Mesothelial cell of epicardium (in vitro differentiated cells): ENCODE measurements at places on chromosomes 12 and 14.

DNA sequence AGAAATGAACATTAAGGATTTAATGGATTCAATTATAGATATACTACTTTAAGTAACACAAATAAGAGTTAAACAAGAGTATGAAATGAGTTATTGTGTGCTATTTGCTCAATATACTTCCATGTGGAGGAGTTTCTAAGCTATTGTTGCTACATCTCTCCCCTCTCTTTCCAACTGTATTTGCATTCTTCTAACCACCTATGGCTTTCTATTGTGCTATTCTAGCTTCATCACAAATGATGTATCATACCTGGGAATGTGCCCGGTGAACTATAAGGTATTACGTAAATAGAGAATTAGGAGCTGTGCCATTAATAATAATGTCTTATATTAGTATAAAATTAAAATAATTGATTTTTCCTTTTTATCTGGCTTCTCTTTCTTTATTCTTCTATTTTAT, 87.1 kb upstream of the PLEKHG7 start:
- DNase-seq = no peak

- DNase-seq = no peak
These were observed 150.7 kb upstream of the CPM start for GRCh38 chr12:69083689-69084088.

DNA sequence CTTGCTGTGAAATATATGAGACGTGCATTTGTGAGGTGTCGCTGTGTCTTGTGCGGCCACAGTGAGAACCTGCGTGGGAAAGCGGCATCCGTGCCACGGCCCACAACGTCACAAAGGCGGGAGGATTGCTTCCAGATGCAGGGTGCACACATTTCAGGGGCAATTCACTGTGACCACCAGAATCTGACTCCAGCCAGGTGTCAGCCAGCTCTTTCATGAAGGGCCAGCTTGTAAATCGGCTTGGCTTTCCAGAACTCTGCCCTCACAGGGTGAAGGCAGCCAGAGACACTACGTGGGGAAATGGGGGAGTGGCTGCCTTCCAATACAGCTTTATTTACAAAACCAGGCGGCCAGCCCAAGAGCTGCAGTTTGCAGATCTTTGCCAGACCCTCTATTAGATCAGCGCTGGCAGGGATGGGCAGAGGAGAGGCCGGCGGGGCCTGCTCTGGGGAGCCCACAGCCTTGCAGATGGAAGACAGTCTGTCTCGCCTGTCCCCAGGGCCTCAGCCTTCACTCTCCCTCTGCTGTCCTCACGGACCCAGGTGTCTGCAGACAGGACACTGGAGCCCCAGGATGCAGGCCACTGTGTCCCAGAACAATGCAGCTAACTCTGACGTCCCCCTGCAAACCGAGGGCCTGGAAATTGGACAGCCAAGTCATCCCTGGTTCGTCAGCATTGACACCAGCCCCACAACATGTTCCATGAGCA, 53.5 kb downstream of the ADGRD1 start:
- no peak for DNase-seq

DNA sequence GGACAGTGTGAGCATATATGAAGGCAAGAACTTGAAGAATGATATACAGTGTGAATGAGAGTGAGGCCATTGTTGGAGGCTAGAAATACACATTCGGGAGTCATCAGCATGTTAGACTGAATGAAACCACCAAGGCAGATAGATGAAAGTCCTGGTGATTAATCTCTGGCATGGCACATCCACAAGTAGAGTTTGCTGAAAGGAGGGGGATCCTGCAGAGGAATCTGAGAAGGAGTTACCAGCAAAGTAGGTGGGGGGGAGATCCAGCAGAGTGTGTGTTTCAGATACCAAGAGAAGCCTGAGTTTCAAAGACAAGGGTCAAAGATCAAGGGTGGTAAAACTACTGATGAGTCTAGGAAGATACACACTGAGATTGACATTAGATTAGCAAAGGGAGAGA, 426.7 kb upstream of the DCN start:
- DNase-seq = no peak

DNA sequence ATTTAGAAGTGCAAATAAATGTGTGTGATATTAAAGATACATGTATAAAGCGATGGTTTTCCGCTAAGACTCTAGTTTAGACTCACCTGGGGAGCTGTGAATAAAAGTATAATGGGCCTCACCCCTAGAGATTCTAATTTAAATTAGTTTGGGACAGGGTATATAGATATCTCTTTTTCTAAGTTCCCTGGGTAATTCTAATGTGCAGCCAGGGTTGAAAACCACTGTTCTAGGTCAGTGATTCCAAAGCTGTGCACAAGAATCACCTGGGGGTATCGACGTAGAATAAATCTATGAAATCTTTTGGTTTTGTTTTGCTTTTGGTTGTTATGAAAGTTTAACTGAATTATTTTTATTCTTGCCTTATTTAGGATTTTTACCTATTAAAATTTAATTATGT, 302.1 kb downstream of the KCNH5 start:
- no peak for DNase-seq

- no peak for DNase-seq
These were observed 11.8 kb downstream of the DNM1L start for GRCh38 chr12:32690927-32691326.

DNA sequence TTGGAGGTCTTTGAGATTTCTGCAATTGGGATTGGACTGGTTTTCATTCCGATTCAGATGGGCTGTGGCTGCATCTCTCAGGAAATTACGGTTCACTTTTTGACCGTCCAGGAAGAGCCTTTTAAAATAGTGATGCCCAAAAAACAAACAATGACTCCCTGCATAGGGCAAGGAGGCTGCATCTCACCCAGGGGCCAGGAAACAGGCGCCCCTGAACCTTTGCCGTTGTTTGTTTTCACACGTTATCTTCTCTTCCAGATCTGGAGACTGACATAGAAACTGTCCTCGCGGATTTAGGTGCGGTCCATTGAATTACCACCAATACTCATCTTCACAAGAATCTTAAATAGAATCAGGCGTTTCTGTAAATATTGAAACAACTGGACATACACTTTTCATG, 66.0 kb downstream of the FLRT2 start:
- DNase-seq = no peak

- no peak for DNase-seq
These were observed 202.5 kb downstream of the VRK1 start for GRCh38 chr14:96999654-97000155.

DNA sequence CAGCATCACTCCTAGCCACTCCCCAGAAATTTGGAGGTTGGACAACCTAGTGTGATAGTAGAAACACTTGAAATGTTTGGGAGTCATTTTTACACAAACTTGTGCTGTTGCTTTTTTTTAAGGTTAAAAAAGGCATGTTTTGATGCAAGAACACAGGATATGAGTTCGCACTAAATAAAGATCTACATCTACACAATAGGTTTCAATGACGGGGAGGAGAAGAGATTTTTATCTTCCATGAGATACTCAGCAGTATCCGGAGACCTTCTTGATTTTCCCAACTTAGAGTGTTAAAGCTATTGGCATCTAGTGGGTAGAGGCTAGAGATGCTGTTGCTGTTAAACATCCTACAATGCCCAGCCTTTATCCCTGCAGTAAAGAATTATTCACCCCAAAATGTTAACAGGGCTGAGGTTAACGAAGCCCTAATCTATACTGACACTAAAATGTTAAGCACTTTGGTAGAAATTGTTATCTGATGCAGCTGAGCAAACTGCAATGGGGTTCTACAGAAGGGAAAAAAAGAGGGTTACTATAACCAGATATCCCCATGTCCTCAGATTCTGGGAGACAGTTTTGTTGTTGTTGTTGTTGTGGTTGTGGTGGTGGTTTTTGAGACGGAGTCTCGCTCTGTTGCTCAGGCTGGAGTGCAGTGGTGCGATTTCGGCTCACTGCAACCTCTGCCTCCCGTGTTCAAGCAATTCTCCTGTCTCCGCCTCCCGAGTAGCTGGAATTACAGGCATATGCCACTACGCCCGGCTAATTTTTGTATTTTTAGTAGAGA, 14.0 kb upstream of the PCNX1 start:
- no peak for DNase-seq

DNA sequence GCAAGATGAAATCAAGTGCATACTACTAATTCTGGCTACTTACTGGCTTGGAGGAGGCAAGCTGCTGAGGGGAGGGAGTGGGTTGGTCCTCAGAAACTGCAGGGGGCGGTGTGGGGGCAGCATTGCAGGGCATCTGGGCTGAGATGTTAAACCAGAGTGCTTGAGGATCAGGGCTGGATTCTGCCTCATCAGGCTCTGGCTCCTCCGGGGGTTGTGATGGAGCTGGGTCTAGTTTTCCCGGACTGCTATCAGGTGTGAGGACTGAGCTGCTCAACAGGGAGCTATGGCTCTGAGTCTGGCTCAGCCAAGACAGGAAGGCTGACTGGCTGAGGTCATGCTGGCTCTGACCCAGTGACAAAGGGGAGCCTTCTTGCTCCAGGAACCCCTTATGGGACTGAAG, 28.6 kb downstream of the BAZ2A start:
- DNase-seq = no peak

- peak; percentile 59 for DNase-seq
These were observed 11.1 kb upstream of the DPF3 start for GRCh38 chr14:72904840-72905561.

GRCh38 chr12:62400135-62400534, 66.5 kb upstream of the MON2 start:
- no peak for DNase-seq

GRCh38 chr14:30225176-30225575, 297.5 kb upstream of the PRKD1 start:
- no peak for DNase-seq

DNA sequence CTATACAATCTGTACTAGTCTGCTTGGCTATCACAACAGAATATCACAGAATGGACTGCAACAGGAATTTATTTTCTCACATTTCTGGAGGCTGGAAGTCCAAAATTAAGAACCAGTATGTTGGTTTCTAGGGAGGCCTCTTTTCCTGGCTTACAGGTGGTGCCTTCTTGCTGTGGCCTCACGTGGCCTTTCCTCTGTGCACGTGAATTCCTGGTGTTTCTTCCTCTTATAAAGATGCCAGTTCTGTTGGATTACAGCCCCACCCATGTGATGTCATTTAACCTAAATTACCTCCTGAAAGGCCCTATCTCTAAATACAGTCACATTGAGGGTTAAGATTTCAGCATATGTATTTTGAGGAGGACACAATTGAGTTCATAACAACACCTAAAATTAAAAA, 32.1 kb upstream of the C2CD5 start:
- no peak for DNase-seq

- DNase-seq = no peak
These were observed 150.0 kb upstream of the CRY1 start for GRCh38 chr12:107243341-107243740.

DNA sequence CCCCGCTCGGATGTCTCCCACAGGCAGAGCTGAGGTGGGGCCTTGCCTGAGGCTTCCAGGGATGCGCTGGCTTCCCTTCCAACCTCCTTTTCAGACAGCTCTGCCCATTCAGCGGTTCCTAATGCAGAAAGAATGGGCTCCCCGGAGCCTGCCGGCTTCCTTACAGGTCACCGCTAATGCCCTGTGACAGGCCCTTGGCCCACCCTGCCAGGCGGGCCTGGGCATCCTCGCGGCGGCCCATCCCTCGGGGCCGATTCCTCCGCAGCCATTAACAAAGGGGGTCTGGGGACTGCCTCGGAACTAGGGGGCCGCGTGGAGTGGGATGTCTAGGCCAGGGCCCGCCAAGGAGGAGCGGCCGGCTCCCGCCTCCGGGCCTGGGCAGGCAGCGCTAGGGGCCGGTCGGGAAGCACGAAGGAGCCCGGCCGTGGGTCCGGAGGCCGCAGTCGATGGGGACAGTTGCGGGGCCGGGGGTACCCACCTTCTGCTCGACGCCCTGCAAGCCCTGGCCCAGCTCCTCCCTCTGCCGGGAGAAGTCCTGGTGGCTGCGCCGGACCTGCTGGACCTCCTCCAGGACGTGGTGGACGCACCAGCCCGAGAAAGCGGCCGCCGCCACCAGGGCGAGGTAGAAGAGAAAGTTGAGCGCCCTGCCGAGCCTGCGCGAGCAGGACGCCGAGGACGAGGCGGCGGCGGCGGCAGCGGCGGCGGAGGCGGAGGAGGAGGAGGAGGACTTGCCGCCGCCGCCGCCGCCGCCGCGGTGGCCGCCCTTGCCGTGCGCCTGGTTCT, 738 bp downstream of the CKAP4 start:
- peak; percentile 73 for DNase-seq

DNA sequence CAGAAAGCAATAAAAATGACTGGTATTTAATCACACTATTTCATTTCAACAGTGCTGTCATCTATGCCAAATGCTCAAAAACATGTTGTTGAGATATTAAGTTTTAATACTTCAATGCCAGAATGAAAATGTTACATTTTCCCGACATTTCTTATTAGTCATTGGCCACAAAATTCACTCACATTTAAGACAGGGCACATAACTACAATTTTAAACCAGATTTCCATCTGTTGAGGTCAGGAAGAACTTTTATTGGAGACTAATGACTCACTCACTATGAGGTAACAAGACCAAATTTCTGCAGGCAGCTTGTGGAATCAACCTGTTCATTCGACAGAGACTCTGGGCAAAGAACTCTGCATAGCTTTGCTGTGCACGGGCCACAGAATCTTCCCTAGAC, 36.8 kb downstream of the PPTC7 start:
- no peak for DNase-seq

DNA sequence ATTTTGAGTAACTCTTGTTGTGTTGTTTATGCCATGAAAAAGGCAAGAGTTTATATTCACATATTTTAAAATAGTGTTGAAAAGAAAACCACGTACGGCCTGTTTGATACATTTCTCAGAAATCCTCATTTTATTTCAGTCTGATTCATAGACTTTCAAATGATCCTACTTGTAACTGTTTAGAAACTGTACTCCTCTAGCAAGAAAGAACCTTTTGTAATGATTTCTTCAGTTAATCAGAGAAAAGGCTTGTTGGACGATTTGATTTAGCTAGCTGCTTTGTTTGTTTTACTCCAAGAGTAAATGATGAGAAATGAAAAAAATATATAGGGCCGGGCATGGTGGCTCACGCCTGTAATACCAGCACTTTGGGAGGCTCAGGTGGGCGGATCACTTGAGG, 17.2 kb downstream of the FBXO34 start:
- no peak for DNase-seq

GRCh38 chr12:110343736-110344555, 59.6 kb downstream of the ANAPC7 start:
- DNase-seq = peak; percentile 25

DNA sequence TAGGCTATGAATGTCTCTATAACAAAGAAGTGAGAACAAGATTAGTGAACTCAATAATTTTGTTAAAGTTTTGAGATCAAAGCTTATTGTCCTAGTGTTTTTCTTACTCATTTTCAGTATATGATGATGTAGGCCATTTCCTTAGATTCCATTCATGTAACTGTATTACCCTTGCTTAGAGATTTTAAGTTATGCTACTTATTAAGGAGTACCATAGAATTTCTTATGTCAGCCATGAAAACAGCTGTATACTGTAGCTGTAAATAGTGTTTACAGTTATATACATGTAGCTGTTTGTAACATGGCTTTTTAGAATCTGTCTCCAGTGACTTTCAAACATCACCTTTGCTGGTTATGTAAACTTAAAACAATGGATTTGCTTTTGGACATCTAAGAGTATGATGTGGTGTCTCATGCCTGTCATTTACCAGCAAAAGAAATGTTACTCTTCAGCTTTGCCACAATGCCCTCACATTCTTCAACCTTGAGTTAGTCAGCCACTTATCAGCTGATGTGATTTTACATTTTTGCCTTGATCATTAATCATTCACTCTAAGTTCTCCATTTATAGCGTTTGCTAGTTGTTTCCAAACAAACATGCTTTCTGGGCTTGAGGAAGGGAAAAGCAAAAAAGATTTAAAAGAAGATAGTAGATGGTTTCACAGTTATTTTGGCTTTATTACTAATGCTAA, 55.5 kb downstream of the SLC16A7 start:
- DNase-seq = no peak
